Type B pancreatic cell (in vitro differentiated cells): ENCODE measurements at places on chromosomes 2 and 18. TPM values are rescaled to one million over a fixed set of nuclear protein-coding genes. Genes with fewer than 3 reads are reported as not detected.
A peak's percentile ranks its signal among the peaks of the same experiment; 100 is the strongest.

DNA sequence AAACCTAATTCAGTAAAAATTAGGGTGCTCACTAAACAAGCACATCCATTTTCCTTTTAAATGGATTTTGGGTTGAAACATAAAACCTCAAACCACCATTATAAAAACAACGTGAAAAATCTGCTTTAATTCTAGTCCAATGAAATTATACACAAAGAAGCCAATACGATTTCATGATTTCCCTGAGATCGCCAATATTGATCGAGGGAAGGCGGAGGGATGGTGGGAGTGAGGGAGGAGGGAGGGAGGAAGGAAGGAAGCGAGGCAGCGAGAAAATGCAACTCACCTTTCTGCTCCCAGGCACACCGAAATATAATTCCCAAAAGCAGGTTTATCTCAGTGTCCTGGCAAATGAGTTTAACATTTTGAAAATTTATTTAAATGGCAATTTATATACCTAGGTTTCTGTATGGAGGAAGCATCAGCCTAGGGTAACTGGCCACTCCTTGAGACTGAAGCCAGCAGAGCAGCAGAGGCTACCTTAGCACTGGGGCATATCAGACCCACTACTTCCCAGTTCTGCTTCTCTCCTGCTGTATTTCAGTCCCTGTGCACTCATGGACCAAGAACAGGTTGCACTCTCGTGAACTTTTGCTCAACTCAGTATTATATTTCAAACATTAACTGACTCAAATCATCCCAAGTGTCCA, 2.3 kb upstream of the ONECUT2 start:
- no peaks in the 10 kb centered on the region for H3K36me3 ChIP-seq
- H3K27ac ChIP-seq: peak overlapping the region; percentile 20
- no peak for DNase-seq

GRCh38 chr2:29228947-29229346, 113.7 kb downstream of the CLIP4 start:
- H3K4me3 ChIP-seq: no peak overlapping the region
- peaks cover 14% of the 10 kb centered on the region for H3K4me1 ChIP-seq

DNA sequence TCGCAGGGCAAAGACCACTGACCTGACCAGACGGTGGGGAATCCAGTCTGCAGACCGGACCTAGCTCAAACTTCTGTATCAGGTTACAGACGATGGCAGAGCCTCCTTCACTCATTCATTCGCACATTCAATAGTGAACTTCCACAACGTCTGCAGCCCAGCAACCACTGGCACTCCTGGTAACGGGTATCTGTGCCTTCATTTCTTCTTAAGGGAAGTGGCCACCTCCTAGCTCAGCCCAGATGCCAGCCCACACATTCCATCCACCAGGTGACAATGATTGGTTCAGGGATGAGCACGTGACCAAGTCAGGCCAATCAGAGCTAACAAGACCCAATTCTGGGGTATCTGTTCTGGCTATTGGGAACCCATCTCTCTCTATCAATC, 15.9 kb upstream of the ARMC9 start:
- peaks cover 8% of the 10 kb centered on the region for H3K36me3 ChIP-seq
- peaks cover 2% of the 10 kb centered on the region for H3K27me3 ChIP-seq
- no peak overlapping the region for H3K27ac ChIP-seq
- DNase-seq: no peak
- peaks cover 3% of the 10 kb centered on the region for H3K4me1 ChIP-seq

- H3K36me3 ChIP-seq: peaks cover 11% of the 10 kb centered on the region
- DNase-seq: no peak
- no peaks in the 10 kb centered on the region for H3K4me1 ChIP-seq
- H3K27ac ChIP-seq: no peak overlapping the region
- no peaks in the 10 kb centered on the region for H3K27me3 ChIP-seq
- H3K4me3 ChIP-seq: no peak overlapping the region
Observed at GRCh38 chr2:32212295-32212694, 46.6 kb downstream of the SLC30A6 start.

DNA sequence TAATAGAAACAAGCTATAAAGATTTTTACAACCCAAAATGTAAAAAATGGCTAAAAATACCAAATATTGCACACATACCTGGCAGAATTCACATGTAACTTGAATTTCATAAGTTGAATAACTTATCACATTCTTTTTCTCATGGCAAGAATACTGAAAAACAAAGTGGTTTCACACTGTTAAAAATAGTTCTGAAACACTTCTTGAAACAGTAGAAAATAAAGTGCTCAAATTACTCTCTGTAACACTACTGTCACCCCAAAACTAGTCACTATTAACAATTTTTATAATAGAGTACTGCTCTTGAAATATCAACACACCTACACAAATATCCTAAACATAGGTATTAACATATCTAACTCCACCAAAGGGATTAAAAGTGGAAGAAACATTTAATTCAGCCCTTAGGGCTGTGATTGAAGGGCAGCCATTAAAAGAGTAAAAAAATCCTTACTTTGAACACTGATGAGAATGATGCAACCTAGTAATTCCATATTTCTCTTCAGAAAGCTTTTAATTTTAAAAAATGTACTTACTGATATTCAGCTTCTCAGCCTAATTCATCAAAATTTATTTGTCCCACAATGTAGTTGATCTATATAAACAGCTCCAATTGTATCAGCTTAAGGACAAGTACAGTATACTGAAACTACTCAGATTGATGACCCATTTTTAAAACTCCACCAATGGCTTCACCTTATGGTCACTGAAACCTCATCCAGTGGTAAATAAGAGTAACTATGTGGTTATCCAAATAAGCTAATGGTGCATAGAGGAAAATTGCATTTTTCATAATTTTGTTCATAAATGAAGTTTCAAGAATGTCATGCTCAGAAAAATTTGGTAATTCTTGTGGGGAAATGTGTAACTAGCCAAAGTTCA, 31.4 kb downstream of the ATF2 start:
- no peaks in the 10 kb centered on the region for H3K4me1 ChIP-seq
- no peak overlapping the region for H3K4me3 ChIP-seq
- no peaks in the 10 kb centered on the region for H3K27me3 ChIP-seq
- H3K27ac ChIP-seq: no peak overlapping the region
- DNase-seq: no peak

DNA sequence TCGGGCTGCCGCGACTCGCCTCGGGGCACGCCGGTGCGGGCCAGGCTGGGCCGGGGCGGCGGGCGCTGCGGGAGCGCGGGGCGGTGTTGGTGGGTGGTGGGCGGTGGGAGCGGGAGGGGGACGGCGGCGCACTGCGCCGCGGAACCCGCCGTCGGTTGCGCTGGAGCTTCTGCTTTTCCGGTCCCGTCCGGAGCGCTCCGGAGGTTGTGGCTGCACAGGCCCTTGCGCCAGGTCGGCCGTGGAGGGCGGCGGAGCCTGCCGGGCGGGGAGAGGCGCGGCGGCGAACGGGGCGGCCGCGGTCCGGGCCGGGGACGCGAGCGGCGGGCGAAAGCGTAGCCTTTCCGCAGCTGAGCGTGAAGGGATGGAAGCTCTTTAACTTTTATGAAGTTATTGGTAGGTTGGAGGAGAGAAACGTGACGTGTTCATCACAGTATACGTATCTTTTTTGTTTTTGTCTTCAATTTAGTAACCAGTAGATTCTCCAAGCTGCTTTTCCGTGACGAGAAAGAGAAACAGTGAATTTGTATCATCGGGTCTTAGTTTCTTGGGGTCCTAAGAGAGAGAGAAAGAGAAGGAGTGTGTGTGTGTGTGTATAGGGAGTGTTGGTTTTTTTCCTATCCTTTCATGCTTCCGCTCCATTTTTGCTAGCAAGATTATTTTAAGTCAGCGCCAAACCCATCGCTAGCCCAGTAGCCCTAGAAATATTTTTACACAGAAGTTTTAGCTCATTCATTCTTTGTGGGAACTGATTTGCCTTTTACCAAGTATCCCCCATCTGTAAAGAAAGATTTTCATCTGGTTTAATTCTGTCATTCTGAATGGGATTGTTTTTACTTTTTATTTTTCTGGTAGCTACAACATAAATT, 535 bp downstream of the ATG4B start:
- no peaks in the 10 kb centered on the region for H3K27me3 ChIP-seq
- peak overlapping the region; percentile 95 for H3K27ac ChIP-seq
- peaks cover 37% of the 10 kb centered on the region for H3K4me1 ChIP-seq
- peaks cover 13% of the 10 kb centered on the region for H3K36me3 ChIP-seq

DNA sequence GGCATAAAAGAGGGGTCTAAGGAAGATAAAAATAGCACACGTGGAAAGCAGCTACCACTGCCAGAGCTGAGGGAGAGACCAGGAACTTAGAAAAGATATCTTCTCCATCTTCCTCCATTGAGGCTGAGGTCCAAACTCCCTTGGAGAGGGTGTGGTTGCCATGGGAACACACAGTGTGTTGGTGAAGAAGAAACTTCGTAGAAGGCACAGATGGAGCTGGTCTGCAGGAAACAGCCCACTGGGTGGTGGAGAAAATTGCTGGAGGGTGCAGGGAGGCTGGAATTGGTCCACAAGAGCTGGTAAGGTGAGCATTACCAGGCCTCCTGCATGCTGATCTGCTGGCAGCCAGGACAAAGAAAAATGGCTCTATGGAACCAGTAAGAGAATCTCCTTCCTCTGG, 191.0 kb downstream of the HRH4 start:
- H3K4me3 ChIP-seq: no peak overlapping the region
- peaks cover 10% of the 10 kb centered on the region for H3K4me1 ChIP-seq
- no peaks in the 10 kb centered on the region for H3K36me3 ChIP-seq
- DNase-seq: no peak

DNA sequence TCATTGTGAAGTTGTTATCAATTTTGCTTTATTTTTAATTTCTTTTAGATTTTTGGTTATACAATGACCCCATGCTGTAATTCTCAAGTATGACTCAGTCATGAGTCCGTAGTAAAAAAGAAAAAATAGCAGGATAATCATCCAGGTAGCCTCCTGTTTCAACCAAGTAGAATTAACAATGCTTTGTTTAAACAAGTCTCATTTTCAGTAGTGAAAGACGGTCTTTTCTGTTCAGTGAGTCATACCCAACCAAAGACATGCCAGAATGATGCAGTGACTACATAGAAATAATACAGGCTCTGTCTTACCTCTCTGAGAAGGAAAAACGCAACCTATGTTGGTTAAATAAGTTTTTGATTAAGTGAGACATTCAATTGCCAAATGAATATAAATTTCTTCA, 67.8 kb upstream of the DSC1 start:
- H3K4me1 ChIP-seq: peaks cover 30% of the 10 kb centered on the region
- no peaks in the 10 kb centered on the region for H3K36me3 ChIP-seq
- no peak overlapping the region for H3K4me3 ChIP-seq

DNA sequence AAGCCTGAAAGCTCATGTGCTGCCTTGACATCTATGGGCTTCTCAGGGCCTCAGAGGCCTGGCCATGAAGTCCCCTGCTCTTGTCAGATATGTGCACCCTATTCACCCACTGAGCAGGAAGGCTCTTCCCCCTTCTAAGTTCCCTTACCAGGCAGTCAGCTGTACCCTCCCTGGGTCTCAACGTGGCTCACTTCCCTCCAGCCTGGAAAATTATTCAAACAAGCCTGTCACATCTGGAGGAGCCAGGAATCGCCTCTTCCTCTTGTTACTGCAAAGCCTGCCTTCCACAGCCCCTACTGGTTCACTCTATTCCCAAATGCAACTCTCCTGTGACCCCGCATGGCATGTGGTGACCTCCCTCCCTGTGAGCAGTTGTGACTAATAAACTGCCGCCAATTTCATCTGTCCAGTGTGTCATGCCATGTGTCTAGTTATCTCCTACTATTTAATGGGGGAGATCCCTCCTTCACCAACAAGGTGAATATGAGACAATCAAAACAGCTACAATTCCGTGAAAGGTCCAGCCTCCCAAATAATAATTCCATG, 8.4 kb upstream of the SERPINB8 start:
- H3K27ac ChIP-seq: no peak overlapping the region
- H3K36me3 ChIP-seq: no peaks in the 10 kb centered on the region
- DNase-seq: no peak
- no peaks in the 10 kb centered on the region for H3K4me1 ChIP-seq
- H3K27me3 ChIP-seq: peaks cover 3% of the 10 kb centered on the region

GRCh38 chr18:13216092-13216582, 2.4 kb upstream of the LDLRAD4 start:
- H3K36me3 ChIP-seq: no peaks in the 10 kb centered on the region
- H3K27ac ChIP-seq: peak overlapping the region; percentile 3
- peak overlapping the region; percentile 86 for H3K4me3 ChIP-seq
- H3K27me3 ChIP-seq: peaks cover 75% of the 10 kb centered on the region
- no peak for DNase-seq

- no peak overlapping the region for H3K27ac ChIP-seq
- no peak for DNase-seq
Observed at GRCh38 chr2:151204756-151205155, 56.9 kb downstream of the RBM43 start.

- peaks cover 12% of the 10 kb centered on the region for H3K4me1 ChIP-seq
- H3K27ac ChIP-seq: peak overlapping the region; percentile 88
- DNase-seq: no peak
- no peaks in the 10 kb centered on the region for H3K27me3 ChIP-seq
- H3K36me3 ChIP-seq: peaks cover 7% of the 10 kb centered on the region
- peak overlapping the region; percentile 94 for H3K4me3 ChIP-seq
Observed at GRCh38 chr2:190533175-190533967, 1.2 kb downstream of the NEMP2 start.

GRCh38 chr2:135947483-135947882, 37.9 kb downstream of the DARS1 start:
- DNase-seq: no peak
- H3K4me1 ChIP-seq: peaks cover 8% of the 10 kb centered on the region
- H3K36me3 ChIP-seq: peaks cover 34% of the 10 kb centered on the region

DNA sequence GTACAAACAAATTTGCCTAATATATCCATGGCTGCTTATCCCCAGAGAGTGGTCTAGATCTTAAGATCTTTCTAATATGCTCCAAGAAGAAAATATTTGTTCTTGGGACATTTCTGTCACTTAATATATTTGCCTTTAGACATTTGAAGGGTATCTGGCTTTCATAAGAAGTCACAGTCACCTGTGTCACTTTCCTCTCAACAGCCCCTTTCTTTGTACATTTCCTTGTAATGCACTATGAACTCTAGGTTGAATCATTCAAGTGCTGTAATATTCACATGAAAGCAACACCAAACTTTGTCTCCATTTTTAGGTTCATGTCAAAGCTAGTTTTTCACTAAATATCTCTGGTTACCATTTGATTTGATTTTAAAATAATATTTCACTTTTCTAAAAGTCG, 41.4 kb upstream of the NABP1 start:
- no peaks in the 10 kb centered on the region for H3K27me3 ChIP-seq

GRCh38 chr2:128300151-128301020, 18.3 kb downstream of the HS6ST1 start:
- H3K36me3 ChIP-seq: peaks cover 18% of the 10 kb centered on the region
- H3K27ac ChIP-seq: no peak overlapping the region
- H3K27me3 ChIP-seq: no peaks in the 10 kb centered on the region
- peaks cover 34% of the 10 kb centered on the region for H3K4me1 ChIP-seq

CAPN14 gene
- total RNA-seq: 0.12 and 0.39 TPM in 2 replicates

HOXD3 gene
- total RNA-seq: 25.4 TPM in 1 of 2 replicates, not detected in the other

TUBA3E gene
- not detected in 2 replicates for total RNA-seq
